Epithelial cell of proximal tubule (primary cell): ENCODE measurements at places on chromosomes 3 and 15.
A peak's percentile ranks its signal among the peaks of the same experiment; 100 is the strongest.

DNA sequence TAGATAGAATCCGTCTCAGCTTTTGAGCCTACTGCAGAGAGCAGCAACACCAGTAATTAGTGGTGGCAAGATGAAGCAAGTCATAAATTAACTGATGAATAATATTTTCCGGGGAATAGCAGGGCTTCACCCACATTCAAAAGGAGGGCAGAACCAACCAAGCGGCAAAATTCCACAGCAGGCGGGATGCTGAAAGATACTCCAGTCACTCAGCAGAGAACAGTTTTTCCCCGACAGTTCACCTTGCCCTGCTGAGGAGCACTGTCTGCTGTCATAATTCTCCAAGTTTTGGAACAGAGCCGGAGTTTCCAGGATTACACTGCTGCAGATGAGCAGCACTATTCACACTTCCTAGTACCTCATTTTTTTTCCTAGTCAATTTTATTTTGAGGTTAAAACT lies 274.7 kb downstream of the CD47 start:
- DNase-seq: peak; percentile 69

DNA sequence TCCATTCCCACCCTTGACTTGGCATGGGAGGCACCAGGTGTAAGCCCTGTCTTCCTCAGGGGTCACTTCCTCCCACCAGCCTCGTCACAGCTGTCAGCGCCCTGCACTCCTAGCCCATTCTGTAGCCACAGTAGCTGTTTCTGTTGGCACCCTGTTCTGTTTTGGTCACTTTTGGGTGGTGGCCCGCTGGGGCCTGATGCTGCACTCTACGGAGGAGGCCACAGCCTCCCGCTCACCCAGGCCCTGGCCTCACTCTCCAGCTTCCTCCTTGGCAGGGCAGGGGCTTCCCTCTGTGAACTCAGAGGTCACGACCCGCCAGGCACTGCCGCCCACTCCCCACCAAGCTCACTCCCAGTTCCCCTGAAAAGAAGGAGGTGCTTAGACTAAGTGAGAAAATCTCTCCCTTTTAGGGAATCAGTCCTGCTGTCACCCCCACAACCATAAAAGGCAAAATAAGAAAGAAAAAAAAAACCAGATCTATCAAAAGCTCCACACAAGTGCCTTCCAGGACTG lies 68.4 kb downstream of the MGLL start:
- DNase-seq: no peak

DNA sequence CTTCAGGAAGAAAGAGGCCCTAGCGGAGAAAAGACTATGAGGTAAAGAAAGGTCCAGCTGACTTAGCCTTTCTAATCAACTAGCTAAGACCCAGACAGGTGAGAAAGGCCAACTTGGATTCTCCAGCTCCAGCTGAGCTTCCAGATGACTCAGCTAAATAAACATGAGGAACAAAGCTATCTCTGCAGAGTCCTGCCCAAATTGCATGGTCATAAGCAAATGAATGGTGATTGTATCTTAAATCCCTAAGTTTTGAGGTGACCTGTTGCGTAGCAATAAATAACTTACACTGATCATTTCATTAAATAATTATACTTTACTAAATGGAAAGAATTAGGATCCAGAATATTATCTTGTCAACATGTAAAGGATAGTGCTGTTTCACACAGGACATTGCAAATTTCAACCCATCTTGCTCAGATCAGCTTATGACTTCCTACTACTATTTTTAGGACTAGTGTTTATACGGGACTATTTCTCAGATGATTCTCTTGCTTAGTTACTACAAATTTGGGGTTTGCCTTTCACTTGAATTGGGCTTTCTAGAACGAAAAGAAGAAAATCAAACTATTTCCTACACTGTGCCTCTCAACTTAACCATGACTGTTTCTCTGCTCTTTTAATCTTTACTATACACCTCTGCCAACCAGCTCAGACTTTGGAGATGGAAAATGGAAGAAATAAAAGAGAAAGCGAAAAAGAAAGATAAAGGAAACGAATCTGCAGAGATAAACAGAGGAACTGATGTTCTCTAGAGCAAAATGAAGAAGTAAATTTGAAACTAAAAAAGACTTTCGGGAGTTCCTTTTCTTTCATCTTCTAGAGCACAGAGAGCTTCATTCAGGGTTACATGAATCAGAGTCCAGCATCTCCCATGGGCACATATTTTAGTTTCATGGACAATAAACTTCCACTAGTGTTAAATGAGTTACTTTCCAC lies 6.6 kb upstream of the ADGRG7 start:
- no peak for DNase-seq

- no peak for DNase-seq
Observed at GRCh38 chr3:184687363-184688015, 24.4 kb downstream of the MAGEF1 start.

DNA sequence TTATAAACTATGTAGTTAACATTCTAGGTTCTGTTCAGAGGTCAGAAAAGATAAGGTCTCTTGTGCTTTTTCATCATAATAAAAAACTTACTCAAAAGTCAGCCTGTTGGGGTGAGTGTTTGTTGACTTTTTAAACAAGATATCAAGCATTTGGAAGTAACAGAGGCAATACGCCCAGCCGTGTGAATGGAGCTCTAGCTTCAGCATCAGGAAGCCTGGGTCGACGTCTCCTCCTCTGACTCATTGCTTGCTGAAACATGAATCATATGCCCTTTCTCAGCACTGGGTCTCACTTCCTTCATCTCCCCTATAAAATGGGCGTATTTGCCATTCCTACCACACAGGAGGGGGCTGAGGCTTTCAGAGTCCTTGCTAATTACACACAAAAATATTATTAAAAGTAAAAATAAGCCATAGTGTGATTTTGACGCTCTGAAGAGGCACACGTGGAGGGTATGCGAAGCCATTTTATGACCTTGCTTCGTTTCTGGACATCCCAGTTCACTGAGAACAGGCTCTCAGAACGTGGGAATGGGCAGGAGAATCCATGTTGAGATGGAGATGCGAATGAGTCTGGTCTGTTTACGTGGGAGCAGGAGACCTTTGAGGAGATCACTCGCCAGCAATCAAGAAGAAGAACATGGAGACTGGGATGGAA lies 220.8 kb upstream of the TPRG1 start:
- DNase-seq: peak; percentile 67

DNA sequence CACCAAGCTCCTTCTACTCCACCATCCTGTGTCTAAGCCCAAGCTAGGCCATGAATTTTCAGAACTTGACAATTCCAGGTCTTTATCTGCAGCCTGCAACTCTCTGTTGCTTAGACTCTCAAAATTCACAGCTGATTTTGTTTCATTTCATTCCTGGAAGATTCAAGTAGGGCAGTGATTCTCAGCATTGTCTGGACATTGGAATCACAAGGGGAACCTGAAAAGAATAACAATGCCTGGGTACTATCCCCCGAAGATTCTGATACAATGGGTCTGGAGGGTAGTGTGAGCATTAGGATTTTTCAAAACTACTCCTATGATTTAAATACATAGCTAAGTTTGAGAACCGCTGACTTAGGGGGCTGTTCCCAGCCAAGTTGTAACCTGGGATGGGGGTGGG lies 534.7 kb upstream of the IL12A start:
- DNase-seq: no peak

- no peak for DNase-seq
Observed at GRCh38 chr3:135694142-135694541, 271.4 kb upstream of the PPP2R3A start.

DNA sequence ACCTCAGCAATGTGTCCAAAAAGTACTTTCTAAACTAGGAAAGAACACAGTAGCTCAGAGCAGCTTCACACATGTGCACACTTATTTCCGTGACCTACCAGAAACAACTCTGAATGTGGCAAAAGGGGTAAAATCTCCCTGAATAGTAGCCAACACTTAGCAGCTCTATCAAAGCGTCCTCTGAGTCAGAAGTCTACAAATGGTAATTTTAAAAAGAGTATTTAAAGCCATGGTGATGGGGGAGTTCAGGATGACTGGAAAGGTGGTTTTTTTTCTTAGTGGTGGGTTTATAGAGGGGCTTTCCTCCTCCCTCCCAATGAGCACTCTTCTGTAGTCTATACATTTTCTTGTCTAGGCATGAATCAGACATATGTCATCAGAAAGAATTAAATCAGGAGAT lies 223.8 kb upstream of the PRICKLE2 start:
- DNase-seq: no peak

DNA sequence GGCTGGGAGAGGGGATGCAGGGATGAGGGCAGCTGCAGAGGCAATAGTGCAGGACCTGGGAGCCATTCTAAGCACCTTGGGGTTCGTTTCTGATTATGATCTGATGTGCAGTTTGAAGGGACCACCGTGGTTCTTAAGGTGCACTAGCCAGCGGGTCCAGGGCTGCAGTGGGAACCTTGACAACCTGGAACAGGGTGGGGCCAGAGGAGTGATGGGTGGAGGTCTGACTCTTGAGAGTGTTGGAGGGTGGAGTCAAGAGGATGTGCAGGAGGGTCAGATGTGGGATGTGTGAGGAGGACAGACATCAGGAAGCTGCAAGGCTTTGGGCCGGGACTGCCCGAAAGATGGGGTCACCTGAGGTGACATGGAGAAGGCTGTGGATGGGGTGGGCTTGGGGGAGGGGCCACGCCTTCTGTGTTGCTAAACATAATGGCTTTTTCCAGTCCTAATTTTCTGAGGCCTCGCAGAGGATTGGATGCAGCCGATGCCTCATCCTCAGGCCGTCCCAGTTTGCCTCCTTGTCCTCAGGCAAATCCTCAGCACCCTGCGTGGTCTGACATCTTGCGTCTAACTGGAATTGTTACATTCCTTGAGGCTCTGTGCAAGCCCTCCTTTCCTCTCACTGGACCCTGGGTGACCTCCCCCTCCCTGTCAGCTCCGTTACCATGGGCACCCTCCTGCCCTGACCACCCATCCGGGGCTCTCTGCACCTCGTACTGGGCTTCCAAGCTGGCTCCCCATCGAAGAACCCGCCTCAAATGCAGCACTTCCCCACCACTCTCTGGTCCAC lies 61.4 kb upstream of the TRPM1 start:
- no peak for DNase-seq

- no peak for DNase-seq
Observed at GRCh38 chr15:52727815-52728214, 48.6 kb upstream of the ATOSA start.

DNA sequence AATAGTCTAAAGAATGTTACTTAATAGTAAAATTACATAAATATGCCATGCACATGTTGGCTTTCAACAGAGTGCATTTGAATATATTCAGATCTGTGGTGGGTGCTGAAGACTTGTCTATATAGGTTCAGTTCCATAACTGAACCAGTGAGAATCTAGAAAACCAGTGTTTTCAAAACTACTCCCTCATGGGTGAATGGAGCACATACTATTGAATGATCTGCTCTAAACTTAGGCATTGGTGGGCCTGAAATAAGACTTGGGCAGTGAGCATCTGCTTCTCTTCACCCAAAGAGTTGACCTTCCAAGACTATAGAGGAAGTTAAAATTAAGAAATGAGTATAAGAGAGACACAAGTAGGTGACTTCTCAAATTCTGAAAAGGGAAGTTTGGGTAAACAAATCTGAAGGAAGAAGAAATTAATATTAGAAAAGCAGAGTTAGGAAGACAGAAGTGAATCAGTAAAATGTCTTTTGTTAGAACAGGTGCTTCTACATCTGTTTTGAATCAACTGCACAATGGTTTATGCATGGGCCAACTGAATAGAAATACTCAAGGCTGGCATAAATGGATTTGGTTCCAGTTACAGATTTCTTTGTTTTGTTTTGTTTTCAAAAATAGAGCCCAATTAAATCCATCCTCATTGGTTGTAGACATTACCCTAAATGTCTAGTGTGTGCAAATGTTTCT lies 19.3 kb downstream of the ALCAM start:
- no peak for DNase-seq

- no peak for DNase-seq
Observed at GRCh38 chr3:27536491-27536890, 52.3 kb upstream of the SLC4A7 start.

- no peak for DNase-seq
Observed at GRCh38 chr15:48085591-48085930, 35.2 kb upstream of the SLC24A5 start.

GRCh38 chr3:116247605-116248004 lies 197.7 kb downstream of the LSAMP start:
- no peak for DNase-seq

GRCh38 chr15:76979996-76980520 lies 14.9 kb upstream of the PSTPIP1 start:
- no peak for DNase-seq

GRCh38 chr15:41001524-41002214 lies 48.4 kb downstream of the CHAC1 start:
- DNase-seq: no peak
